ENCODE measurements at places on chromosomes 6 and 20.
A peak's percentile ranks its signal among the peaks of the same experiment; 100 is the strongest.

DNA sequence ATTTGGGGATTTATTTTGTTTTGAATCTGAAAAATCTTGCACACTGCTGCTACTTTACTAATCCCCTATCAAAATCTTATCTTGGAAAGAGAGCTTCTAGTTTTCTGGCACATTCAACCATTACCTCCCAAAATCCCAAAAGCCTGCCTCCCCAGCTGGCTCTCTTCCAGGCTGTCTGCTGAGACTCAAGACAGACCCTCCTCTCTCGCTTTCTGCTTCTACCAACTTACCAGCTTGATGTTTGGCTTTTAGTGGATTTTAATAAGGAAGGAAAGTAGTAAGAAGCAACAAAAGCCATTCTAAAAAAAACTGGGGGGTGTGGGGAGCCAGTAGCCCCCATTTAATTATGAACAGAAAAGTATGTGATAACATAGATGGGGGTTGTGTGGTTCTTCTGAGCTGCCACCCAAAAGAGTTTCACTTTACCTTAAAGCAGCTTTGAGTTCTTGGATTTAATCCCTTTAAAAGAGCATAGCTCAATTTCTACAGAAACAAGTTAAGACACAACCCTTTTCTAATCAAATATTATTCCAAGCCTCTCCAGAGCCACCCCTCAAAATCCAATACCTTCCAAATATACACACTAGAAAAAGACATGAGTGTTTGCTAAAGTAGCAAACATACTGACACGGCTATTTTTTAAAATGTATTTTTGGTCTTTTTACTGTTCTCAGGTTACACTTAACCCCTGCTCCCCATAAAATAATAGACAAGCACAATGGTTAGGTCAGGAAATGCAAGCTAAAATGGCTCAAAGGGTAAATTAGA, 71.7 kb downstream of the ATP9A start:
- peak; percentile 19 for DNase-seq

DNA sequence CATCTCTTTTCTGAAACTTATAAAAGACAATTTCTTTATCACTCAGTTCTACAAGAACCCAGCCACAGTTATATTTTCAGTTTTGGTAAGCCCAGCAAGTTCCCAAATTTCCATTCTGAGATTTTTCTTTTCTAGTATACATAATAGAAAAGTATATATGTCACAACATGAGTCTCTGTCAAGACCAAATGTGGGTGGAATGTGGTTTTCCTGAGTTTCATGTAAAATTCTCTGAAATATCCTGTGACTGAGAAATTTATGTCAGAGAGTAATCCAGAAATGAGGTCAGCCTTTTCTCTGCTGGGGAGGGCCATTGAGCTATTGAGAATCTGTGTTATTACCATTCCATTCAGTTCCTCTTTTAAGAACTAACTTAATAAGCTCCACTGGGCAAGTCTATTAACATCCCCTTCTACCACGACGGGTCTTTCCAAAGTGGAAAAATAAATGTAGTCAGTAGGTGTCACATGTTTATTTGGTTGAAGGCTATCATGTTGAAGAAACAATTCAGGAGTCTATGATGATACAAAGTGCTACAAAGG, 100.7 kb upstream of the HMGN3 start:
- no peak for DNase-seq

DNA sequence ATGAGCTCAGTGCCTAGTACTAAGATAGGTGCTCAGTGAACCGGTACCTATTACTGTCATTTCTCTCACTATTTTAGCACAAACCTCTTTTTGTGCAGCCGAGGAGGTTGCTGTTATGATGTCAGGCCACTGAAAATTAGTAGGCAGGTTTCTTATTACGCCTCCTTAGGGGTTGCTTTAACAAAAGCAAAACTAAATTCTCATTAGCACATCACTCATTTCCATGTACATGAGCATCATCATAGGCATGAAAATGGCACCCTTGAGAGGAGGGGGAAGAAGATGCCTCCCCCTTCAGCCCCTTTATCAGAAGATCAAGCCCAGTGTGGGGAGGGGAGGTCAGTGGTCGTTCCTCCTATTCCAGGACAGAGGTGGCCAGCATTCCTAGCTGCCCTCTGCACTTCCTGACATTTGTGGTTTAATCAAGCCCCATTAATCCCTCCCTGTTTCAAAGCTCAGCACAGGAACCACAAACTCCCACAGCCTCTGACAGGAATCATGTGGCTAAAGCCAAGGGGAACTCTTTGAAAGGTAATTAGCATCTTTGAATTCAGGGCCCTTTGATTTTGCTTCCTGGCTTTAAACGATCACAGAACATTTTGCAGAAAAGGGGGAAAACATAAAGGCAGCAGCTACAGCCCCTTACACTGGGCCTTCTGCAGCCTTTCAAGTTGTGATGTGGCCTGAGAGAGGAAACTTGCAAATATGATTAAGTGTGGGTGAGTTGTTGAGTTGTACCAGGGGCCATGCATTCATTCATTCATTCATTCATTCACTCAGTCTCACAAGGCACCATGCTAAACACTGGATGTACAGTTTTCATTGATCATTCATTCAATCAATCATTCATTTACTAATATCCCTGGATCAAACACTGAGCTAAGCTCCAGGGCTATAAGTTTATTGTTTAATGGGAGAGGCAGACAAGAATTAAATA, 31.9 kb upstream of the PSMF1 start:
- DNase-seq, result no peak

DNA sequence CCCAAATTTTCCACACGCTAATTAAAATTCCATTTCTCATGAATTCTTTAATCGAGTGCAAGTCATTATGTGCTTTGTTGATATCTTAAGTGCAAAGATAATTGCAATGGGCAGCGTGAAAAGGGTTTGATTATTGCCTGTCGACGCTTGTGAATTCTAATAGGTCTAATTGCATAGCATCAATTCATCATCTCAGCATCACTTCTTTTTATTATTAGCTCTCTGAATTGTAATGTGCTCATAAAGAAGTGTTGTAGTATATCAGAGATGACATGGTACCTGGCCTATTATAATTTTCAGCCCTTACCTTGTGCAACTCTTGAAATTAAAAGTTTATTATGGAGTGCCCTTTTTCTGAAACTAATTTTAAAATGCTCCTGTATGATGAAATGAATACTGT, 866.8 kb upstream of the FLRT3 start:
- no peak for DNase-seq

DNA sequence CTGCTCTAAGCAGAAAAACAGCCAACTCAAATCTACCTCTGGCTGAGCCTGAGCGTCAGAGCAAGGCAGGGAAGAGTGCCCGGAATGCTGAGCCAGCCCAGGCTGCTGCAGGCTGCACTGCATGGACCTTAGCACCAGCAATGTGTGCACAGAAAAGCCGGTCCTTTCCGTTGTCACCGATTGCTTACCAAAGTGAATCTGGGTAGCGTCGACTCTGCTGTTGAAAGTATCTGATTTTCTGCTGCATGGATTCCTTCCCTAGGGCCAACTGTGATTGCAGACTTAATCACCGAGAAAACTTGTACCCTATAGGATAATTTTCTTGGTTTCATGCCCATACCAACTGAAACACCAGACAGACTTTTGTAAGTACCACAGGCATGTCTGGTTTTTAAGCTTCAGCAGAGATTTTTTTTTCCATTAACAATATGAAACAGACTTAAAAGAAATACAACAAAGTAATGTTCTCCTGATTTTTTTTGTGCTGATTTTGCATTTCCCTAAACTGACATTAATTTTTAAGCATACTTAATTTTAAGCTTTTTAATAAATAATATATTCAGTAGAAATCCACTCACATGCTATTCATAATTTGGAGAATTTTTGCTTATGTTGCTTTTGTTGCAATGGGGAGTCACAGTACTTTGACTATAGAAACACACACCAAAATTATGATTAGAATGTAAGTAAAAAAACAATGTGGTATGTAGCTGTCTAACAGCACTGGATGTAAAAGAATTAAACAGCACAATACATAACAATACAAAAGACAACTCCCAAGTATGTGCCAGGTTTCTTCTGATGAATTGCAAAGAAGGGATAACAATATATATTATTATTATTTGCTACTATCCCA, 218.0 kb downstream of the THBS2 start:
- peak; percentile 46 for DNase-seq

DNA sequence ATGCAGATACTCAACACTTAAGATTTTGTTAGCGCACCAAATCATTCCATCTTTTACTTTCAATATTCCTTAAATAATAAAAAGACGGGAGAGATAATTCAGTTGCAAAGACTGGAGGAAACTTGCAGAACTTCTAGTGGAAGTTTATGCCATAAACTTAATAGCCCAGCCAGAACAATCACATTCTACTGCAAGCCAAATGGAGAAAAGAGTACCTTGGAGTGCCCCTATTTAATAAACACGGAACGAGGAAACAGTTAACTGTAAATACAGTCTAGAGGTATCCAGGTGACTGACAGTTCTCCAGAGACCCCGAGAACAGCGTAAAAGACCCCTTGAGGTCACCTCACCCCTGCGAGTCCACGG, 635 bp downstream of the SLC35B3 start:
- DNase-seq, result no peak

Measured in hepatic stellate cell (primary cell).